Astrocyte of the spinal cord (primary cell): ENCODE measurements at places on chromosomes 5 and 9.

- DNase-seq: no peak
Observed at GRCh38 chr9:672851-673250, 168.6 kb upstream of the DMRT1 start.

GRCh38 chr5:166165596-166165995, 2125.8 kb upstream of the WWC1 start:
- no peak for DNase-seq

- no peak for DNase-seq
Observed at GRCh38 chr9:12538842-12539579, 154.2 kb upstream of the TYRP1 start.

GRCh38 chr5:147509710-147510651, at the start of gene DPYSL3:
Gene DPYSL3 (minus strand): TSS chr5:147510068. CDS start chr5:147509858, 210 bp downstream.
- DNase-seq: peak; percentile 84

DNA sequence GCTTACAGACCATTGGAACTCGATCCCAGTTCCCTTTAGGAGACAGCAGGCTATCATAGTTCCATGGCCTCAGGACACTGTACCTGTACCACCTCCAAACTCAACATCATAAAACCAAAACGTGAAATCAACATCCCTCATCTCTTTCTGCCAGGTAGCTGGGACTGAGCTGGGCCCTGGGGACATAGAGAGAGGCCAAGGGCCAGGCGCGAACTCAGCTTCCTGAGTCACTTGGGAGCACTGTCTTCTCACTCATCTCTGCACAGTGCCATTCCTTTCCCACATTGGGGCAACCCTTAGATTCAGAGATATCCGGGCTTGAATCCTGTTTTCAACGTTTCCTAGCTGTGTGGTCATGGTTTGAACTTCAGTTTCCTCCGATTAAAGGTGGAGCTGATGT, 12.2 kb downstream of the DAB2IP start:
- DNase-seq: no peak

DNA sequence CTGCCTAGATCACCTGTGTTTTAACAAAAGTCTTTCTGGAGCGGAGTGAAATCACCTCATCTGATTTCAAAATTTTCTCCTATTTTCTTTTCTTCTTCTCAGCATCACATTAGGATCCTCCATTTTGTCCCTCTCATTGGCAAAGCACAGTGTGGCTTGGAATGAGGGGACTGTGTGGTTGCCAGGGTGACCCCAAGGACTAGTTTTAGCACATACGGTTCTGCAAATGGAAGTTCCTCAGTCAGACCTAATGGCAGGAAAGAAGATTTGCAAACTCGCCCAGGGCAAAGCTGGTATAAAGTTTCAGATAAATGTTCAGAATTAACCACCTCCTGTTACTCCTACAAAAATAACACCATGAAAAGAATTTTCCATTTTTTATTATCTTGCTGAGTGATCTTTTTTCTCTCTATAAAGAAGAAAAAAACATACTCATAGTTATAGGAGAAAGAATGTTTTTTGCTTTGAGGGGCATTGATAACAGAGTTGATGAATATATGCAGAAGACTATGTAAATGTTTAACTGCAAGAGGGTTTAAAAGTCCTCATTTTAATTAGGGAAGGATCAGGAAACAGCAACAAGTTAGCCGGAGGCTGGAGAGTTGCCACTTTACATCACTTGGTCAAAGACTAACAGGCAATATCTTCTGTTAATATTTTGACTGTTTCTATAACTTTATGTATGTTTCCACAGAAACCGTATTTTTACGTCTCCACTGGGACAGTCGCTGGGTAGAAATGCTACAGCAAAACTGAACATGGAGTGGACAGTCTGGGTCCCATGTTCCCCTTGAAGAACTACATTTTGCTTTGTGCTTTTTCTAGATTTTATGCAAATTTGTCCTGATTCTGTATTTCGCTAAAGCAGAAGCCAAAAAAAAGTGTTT, 257.8 kb downstream of the NR2F1-AS1 start:
- DNase-seq: no peak

- no peak for DNase-seq
Observed at GRCh38 chr9:98583417-98583816, 125.3 kb downstream of the GABBR2 start.

DNA sequence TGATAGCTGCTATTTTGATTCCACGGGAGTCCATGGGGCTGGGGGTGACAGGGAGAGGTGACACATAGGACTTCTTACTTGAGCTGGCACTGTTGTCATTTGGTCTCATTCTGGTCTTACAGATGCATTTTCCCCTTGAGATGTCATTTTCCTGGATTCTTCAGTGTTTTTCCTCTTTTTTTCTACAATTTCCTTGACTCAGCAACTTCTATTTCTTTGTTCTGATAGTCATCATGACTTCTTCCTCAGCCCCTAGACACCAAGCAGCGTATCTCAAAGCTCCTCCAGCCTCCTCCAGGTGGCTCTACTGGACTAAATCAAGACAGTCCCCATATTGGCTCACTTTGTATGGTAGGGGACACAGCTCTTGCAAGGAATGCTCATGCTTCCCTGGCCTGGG, 16.5 kb downstream of the LVRN start:
- DNase-seq: no peak

- DNase-seq: no peak
Observed at GRCh38 chr5:128881502-128882018, 83.7 kb upstream of the SLC27A6 start.

DNA sequence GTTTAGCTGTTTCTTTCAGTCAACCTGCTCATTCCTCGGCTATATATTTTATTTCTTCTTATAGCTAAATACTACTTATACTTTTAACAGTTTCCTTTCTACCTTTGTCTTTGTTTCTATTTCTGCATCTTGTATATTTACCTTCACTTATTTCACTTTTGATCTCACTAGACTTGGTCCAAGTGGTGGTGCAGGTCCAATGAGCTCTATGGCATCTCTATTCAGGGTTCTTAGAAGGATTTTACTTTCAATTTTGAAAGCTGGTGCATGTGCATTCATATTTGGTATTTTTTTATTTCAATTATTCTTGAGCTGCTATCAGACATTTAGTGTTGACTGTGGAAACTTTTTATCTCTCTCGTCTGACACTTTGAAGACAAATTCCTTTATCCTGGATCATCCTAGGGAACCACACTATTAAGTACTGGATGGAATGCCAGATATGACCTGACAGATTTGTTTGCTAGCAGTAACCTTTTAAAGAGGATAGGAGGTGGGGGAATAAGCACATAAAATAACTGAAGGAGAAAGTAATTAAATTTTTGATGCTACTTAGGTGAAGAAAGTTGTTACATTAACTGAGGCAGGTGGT, 123.1 kb upstream of the PJA2 start:
- no peak for DNase-seq

GRCh38 chr5:17893026-17893635, 258.9 kb downstream of the TAF11L14 start:
- DNase-seq: no peak

DNA sequence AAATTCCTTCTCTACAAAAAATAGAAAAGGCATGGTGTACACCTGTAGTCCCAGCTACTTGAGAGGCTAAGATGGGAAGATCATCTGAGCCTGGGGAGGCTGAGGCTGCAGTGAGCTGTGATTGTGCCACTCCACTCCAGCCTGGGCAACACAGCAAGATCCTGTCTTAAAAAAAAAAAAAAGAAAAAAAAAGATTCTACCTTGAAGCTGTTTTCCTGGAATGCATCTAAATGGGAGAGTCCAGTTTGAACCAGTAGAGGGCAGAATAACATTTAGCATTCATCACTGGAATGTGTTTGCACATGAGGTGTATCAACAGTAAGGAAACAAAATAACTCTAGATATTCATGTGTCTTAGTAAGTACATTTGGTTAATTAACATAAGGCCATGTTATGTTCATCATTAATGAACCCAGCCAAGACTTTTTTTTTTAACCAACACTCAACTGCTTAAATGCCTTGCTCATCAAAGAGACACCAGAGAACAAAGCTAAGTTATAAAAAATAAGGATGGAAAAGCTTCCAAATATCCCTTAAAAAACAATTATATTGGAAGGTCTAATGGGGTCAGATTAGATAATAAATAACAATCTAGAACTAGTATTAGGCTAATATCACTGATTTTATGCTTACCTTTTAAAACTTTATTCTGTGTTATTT, 16.1 kb downstream of the IFNE start:
- DNase-seq: peak; percentile 71

DNA sequence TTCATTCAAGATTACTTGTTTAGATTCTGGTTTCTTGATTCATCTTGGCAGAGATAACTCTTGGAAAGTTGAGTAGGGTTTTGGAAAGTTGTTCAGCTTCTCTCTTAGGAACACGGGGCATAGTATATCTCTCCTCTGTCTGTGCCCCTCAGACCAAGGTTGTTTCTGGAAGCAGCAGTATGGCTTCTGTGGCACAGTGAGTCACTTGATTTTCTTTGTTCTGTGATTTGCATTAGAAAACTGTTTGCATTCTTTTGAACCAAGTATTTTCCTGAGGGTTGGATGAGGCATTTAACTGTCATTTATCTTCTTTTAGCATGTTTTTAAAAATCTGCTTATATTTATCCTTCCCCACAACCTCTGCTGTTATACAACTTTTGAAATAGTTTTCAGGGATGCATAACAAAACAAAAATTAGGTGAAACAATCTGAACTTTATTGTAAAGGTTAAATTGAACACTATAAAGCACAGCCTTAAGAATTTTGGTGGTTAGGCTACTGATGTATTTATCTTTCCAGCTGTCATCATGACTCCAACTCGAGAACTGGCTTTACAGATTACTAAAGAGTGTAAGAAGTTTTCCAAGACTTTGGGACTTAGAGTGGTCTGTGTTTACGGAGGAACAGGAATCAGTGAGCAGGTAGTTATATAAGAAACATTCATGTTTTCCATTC, 26.5 kb downstream of the DDX46 start:
- peak; percentile 71 for DNase-seq

GRCh38 chr5:37721447-37721871, 118.4 kb downstream of the GDNF start:
- peak; percentile 56 for DNase-seq

GRCh38 chr5:96548905-96549304, 113.3 kb upstream of the CAST start:
- no peak for DNase-seq

DNA sequence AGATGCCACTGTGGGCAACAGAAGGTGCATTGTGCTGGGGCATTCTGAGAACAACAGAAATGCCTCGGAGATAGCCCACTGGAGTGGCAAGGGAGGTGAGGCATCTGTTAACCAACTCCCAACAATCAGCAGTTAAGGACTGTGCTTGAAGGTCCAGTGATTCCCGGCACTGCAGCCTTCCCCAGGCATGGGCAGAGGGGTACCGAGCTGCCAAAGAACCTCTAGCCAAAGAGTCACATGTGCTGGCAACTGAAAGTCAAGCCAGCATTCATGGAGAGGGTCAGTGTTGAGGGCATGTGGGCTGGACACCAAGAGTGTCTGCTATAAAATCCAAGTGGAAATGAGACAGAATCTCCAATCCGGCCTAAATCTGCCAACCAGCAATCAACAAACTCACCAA, 149.6 kb downstream of the ASTN2 start:
- DNase-seq: no peak
